Lung (tissue), 17 donors: ENCODE measurements at places on chromosomes 1 and 21. TPM values are rescaled to one million over a fixed set of nuclear protein-coding genes. Genes with fewer than 3 reads are reported as not detected.

LCE6A gene
- not detected for total RNA-seq

G0S2 gene
- 53.4 TPM for total RNA-seq

- H3K36me3 ChIP-seq: no peaks in the 10 kb centered on the region
- no peaks in the 10 kb centered on the region for H3K27me3 ChIP-seq
- DNase-seq: no peak
- H3K4me3 ChIP-seq: no peak overlapping the region
Observed at GRCh38 chr1:58006421-58007046, 540.0 kb downstream of the OMA1 start.

DNA sequence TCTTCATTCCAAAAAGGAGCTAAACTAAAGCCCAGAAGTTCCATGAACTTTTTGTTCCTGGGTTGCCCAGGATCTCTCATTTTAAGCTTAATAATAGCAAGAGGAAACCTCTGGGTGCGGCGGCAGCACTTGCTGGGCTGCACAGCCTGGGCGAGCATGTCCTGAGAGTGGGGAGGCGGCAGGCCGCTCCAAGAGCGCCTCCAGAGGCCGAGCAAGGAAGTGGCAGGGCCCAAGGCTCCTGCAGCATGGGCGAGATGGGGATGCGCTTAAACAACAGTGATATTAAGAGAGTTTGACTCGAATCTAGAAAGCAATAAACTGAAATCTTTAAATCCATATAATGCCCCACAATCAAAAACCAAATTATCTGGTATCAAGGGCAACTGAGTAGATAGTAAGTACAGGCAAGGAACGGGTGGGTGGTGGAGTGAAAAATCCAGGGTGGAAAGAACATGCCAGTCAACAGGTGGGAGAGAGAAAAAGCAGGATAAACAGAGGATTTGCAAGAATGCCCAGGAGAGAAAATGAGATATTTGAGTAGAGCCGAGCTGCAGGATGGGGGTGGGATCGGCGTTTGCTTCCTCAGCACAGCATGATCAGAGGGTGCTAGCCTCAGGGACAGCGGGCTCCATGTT is 14.1 kb upstream of the TNR start:
- no peak overlapping the region for H3K4me3 ChIP-seq
- H3K27ac ChIP-seq: no peak overlapping the region
- H3K4me1 ChIP-seq: peaks cover 3% of the 10 kb centered on the region
- no peaks in the 10 kb centered on the region for H3K27me3 ChIP-seq
- no peaks in the 10 kb centered on the region for H3K36me3 ChIP-seq

- H3K27ac ChIP-seq: no peak overlapping the region
- no peaks in the 10 kb centered on the region for H3K4me1 ChIP-seq
- no peaks in the 10 kb centered on the region for H3K36me3 ChIP-seq
- DNase-seq: no peak
Observed at GRCh38 chr1:73910466-73910865, 287.5 kb downstream of the LRRIQ3 start.
